Brain microvascular endothelial cell (primary cell): ENCODE measurements at places on chromosomes 2 and 18.

DNA sequence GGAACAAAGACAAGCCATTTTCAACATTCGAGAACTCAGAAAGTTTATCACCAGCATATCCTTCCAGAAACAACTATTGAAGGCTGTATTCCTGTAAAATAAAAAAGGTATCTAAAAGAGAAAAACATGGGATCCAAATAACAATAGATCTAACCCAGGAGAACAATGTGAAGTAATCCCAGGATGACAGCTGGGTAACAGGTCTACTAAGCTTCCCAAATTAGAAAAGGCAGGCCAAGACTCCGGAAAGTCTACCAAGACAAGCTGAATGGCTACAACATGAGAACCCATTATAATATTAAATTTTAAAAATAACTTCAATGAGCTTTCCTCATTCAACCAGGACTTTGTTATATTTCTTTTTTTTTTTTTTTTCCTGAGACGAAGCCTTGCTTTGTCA is 6.5 kb downstream of the PIAS2 start:
- DNase-seq, result no peak

DNA sequence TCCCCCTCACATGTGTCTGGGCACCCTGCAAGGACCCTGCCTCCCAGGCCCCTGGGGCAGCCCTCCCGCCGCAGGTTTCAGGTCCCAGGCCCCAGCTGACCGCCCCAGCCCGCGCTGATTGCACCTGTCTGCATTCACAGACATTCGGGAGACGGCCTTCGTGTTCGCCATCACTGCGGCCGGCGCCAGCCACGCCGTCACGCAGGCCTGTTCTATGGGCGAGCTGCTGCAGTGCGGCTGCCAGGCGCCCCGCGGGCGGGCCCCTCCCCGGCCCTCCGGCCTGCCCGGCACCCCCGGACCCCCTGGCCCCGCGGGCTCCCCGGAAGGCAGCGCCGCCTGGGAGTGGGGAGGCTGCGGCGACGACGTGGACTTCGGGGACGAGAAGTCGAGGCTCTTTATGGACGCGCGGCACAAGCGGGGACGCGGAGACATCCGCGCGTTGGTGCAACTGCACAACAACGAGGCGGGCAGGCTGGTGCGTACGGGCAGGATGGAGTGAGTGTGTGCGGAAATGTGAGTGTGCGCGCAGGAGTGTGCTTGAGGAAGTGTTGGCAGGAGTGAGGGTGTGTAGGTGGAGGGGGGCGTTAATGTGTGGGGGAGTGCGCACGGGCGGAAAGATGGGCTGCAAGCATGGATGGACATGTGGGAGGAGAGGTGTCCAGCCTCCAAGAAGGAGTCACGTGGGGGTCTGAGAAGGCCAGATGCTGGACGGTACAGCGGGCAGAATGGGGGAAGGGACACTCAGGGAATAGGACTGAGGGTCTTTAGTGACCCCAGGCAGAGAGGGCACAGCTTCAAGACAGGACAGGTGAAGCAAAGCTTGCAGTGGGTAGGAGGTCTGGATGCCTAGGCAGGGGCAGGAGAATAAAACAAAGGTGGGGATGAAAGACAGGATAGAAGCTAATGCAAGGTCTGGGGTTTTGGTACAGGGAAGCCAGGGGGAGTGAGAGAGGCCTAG is 9.0 kb upstream of the WNT10A start:
- no peak for DNase-seq

- no peak for DNase-seq
Measured at GRCh38 chr18:80259610-80260009, 12.3 kb upstream of the PARD6G start.

GRCh38 chr2:239745386-239746227 is 279.5 kb downstream of the NDUFA10 start:
- no peak for DNase-seq

DNA sequence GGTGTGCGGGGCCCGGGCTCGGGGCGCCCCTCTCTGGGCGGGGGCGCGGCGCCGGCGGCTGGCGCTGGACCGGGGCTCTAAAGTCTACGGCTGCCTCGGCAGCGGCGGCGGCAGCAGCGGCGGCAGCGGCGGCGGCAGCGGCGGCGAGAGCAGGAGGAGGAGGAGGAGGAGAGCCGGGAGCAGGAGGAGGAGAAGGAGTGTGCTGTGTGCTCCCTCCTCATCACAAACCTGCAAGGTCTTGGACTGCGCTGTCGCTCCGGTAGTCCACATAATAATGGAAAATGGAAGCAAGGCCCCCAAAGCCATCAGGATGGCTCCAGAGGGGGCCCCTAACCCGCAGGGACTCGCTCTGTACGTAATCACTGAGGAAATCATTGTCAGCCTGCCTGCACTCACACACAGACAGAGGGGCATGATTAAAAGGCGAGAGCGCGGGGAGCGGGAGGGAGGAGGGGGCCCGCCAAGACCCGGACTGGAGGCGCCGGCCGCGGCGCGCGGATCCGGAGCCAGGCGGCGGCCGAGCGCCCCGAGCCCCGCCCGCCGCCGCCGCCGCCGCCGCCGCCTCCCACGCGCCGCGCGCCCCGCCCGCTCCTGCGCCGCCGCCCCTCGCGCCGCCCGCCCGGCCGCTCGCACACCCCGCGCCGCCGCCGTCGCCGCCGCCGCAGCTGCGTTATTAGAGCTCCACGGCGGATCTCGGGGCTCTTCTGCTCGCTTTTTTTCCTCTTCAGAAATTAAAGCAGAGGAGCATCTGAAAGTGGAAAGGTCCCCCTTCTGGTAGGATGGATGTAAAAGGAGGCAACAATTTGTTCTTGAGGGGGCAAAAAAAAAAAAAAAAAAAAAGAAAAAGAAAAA is at the start of gene ZNF521:
Gene ZNF521, minus strand, starts transcription at position 390 of the 852 bp plus-strand sequence. CDS start 1,220 bp downstream, outside the sequence.
- DNase-seq, result peak; percentile 77

- no peak for DNase-seq
Measured at GRCh38 chr18:10147752-10148151, 233.9 kb downstream of the VAPA start.

DNA sequence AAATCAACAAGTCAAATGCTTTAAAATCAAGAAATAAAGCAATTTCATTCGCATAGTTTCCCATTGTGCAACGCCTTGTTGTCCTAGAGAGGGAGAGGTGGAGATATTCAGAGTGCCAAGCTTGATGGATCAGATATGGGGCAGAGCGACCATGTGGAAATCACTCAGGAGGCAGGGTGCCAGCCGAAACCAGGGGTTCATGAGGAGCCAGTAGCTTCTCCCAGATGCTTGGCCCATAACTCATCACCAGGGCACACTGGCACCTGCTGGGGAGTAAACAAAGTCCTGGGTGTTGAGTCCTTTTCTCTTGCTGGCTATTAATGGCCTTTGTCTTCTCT is 53.0 kb upstream of the ASAP2 start:
- no peak for DNase-seq

DNA sequence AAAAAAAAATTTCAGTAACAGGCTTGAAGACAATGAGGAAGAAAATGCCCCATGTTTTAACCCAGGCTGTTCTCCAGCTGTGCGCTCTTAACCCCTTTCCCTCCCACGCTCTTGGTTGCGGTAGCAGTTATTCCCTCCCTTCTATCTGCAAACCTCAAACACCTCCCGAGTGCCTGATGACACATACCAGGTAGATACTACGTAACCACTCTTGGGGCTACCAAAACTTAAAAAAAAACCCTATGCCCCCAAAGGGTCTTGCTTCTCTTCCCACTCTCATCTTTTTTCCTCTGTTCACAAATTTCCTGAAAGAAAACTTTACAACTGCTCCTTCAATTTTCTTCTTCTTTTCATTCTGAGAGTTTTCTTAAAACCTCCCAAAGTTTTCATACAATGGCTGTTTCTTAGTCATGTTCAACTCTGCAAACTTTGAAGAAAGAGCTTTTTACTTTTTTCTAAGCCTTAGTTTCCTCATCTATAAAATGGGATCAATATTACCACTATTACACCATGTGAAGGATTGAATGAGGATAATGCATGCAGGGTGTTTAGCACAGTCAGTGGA is 4.9 kb upstream of the DRC1 start:
- DNase-seq, result no peak

DNA sequence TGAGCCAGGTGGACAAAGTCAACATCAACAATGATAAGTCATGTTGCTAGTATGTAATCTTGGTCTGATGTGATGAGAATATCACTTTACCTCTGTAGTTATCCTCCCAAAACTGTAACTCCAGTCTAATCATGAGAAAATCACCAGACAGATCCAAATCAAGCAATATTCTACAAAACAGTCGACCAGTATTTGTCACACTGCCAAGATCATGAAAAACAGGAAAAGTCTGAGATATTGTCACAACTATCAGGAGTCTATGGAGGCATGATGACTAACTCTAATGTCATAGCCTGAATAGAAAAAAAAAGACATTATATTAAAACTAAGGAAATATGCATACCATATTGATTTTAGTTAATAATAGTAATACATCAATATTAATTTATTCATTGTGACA is 1883.3 kb upstream of the CELF4 start:
- peak; percentile 59 for DNase-seq

- DNase-seq, result no peak
Measured at GRCh38 chr2:147108548-147108947, 736.3 kb upstream of the ACVR2A start.

- no peak for DNase-seq
Measured at GRCh38 chr2:236550701-236551465, 18.7 kb upstream of the ACKR3 start.

DNA sequence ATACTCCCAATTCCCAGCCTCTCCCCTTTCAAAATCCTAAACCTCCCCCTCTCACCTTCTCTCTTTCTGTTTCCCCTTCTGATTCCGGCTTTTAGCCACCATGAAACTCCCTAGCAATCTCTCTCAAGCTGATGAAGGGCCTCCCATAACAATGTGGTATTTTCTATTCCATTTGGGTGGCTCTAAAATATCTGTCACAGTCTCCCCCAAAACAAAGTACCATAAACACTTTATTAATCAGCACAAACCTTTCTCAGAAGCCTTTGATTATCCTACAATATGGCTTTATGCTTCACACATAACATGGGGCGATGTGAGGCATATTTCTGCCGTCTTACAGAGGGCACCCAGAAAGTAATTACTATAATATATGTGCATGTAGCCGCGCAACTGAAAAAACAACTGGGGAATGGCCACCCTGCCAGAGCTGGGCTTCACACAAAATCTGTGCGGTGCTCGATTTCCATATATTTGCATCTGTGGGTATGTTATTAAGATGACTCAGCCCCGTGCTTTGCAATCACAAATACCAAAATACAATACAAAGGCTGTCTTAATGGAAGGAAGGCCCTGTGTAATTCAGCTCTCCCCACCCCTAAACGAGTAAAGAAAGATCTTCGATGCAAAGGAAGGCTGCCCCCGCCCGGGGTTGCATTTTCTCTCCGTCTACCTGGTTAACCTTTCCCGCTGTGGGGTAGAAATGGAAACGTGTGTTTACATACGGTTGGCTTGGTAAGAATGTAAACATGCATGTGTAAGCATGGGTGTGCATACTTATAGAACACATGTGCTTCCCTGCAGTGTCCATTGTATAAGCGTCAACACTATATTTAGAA is 81.4 kb downstream of the CELF4 start:
- DNase-seq, result no peak

DNA sequence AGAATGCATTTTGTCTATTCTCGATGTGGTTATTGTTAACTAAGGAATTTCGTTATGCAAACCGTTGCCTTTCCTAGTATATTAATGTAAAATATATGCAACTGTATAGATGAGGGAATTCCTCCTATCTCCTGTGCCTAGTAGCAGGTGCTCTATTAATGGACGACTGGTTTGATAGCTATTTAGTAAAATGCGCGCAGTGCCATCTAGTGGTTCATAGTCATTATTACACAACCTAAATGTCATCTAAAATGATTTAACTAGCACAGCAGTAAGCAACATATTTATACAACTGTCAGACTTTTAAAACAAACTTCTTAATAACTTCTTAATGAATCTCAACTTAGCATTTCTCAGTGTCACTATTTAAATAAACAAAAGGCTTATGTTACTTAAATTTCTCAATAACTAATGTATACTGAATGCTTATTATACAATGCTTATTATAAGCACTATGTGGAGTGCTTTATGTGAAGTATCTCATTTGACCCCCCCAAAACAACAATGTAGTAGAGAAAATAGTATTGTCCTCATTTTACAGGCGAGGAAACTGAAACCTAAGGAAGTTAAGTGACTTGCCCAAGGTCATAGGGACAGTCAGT is 77.9 kb downstream of the DTNA start:
- peak; percentile 61 for DNase-seq

DNA sequence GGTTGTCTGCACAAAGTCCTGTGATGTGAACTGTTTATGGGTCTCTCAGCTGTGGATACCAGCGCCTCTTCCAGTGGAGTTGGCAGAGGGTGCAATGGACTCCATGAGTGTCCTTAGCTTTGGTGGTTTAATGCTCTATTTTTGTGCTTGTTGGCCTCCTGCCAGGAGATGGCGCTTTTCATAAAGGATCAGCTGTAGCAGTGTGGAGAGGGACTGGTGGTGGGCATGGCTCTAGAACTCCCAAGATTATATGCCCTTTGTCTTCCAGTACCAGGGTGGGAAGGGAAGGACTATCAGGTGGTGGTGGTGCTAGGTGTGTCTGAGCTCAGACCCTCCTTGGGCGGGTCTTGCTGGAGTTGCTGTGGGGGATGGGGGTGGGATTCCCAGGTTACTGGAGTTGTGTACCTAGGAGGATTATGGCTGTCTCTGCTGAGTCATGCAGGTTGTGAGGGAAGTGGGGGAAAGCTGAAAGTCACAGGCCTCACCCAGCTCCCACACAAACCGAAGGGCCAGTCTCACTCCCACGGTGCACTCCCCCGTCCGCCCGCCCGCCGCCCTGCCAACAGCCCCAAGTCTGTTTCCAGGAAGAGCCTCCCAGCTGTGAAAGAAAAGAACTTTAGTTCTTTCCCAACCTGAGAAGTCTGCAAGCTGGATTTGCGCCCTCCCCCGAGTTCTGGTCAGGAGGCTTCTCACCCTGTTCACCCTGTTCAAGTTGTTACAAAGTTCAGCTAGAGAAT is 108.1 kb downstream of the MARCO start:
- no peak for DNase-seq

GRCh38 chr2:197059477-197059876 is 133.0 kb upstream of the PGAP1 start:
- no peak for DNase-seq

DNA sequence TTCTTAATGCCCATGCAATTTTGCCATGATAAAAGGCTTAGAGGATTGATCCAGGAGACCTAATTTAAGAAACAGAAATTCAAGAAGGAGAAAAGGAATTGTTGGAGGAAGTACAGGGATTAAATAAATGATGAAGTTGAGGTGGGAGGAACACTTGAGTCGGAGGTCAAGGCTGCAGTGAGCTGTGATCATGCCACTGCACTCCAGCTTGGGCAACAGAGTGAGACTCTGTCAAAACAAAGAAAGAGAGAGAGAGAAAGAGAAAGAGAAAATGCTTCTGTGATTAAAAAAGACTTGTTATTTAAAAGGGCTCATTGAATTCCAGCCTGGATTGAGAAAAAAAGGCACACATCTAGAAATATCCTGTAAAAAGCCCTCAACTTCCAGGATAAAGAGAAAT is 123.2 kb downstream of the B3GNT2 start:
- no peak for DNase-seq
